ENCODE measurements at places on chromosomes 5 and 9. TPM values are rescaled to one million over a fixed set of nuclear protein-coding genes. Genes with fewer than 3 reads are reported as not detected.

GRCh38 chr9:16309469-16310271 is 560.8 kb downstream of the BNC2 start:
- DNase-seq: no peak

- DNase-seq: no peak
Measured at GRCh38 chr5:1734908-1735289, 64.7 kb downstream of the MRPL36 start.

DNA sequence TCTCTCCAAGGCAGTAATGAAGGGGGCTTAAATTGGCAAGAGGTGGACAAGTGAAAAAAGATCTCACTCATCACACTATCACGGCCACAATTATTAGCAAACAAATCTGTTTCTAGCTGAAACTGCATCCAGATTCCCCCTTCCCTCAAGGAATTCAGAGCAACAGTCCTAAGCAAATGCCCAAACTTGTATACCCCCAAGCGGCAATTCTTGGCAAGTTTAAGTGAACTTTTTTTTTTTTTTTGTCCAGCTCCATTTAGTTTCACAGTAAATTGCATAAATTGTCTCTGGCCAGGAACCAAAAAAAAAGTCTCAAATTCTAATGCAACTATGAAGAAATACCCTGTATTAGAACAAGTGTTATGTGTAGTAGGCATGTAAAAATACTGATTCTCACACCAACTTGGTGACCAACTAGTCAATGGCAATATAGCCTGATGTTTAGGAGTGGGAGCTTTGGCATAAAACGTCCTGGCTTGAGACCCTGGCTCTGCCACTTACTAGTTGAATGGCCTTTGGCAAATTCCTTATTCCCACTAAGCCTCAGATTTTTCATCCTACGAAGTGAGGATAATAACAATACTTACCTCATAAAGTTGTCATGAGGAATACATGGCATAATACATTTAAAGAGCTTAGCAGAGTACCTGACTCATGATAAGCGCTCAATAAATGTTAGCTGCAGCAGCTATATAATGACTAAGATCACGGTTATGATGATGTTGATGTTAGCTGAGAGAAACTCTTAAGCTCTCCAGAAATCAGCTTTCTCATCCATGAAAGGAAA is 193.2 kb downstream of the ADAMTSL1 start:
- DNase-seq: no peak

- DNase-seq: no peak
Measured at GRCh38 chr9:109317979-109318741, 2.7 kb downstream of the EPB41L4B start.

DNA sequence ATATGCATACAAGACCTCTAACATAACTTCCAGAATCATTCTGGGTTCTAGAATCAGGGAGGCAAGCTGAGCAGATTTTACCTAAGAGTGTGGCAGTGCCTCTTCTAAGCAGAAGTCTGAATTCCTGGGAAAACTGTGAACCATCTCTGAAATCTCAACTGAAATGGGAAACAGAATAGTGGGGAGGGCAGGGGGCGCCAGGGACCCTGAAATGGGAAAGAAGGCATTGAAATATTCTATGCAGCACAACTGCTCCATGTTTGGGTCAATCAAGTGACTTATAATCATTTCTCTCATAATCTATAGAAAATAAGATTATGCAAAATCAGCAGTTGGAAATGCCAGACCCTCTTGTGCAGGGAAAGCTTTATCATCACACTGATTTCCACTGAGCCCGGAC is 156.1 kb downstream of the EBF1 start:
- DNase-seq: no peak

Gene FOXD4L5
- total RNA-seq: 0.14 TPM

DNA sequence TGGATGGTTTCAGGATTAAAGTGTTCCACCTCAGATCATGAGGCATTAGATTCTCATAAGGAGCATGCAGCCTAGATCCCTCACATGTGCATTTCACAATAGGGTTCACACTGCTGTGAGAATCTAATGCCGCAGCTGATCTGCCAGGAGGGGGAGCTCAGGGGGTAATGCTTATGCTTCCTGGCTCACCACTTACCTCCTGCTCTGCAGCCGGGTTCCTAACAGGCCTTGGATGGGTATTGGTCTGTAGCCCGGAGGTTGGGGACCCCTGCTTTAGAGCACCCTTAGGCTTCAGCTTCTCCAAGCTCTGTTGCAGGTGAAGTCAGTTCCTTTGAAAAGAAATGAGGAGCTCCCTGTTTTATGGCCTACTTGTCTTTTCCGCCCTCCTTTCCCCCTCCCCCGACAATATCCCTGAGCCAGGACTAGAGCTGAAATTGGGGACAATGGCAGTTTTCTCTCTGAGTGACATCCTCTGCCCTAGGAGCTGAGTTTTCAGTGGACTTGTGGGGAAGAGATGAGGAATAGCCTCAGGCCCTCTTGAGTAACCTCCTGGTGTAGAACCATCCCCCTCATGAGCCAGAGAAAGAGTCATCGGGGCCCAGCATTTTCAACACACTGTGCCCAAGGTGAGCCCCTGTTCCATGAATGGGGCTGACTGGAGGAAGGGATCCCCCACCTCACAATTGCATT is 16.2 kb upstream of the MAT2B start:
- DNase-seq: no peak

DNA sequence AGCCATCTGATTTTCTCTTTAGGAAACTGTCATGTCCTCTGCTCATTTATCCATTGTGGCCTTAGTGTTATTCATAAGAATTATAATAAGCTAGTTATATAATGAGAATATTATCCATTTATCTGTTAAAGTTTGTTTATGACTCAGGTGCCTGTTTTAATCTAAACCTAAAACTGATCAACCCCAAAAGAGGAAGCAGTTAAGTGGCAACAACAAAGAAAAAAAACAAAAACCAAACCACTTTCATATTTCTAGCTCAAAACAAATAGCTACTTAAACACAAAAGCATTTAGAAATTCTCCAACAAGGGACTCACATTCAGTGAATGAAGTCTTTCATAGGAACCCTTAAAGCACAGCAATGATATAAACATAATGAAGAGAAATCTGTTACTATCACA is 116.4 kb downstream of the APBA1 start:
- DNase-seq: no peak
